Stimulated activated CD8-positive, alpha-beta memory T cell treated with anti-CD3 and anti-CD28 coated beads, Interleukin-4, amount 100 ng/mL, for 1 hour (primary cell): ENCODE measurements at places on chromosomes 6 and 20.

- no peak for DNase-seq
These were observed 656.7 kb upstream of the ID4 start for GRCh38 chr6:19180348-19181072.

- DNase-seq, result no peak
These were observed 6.0 kb downstream of the L3MBTL1 start for GRCh38 chr20:43513372-43513930.

DNA sequence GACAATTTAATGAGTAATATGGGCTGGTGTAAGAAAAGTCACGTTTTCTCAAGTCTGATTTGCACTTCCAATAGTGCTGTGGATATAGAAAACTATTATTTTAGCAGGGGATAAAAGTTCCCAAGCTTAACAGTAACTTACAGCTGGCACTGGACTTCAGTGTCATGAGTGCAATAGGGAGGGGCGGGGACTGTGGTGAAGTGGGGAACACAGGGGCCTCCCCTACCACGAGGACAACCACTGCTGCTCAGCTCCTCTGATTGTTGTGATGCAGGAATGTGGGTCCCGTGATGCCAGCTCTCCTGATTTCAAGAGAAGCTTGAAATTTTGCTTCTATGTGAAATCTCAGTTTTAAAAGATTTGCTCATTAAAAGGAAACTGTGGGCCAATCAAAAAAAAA lies 24.0 kb downstream of the SLC13A3 start:
- no peak for DNase-seq

GRCh38 chr20:29296256-29297230 lies 1960.9 kb upstream of the DEFB115 start:
- no peak for DNase-seq

- DNase-seq, result no peak
These were observed 5.3 kb downstream of the ZNF512B start for GRCh38 chr20:63964412-63964811.
